ENCODE measurements at places on chromosomes 5 and 9. TPM values are rescaled to one million over a fixed set of nuclear protein-coding genes. Genes with fewer than 3 reads are reported as not detected.

Gene GARIN3
- total RNA-seq = not detected

Gene OCLN
- total RNA-seq = 3.5 TPM

Gene GHR
- 2.0 TPM for total RNA-seq

Gene IFNA2
- not detected for total RNA-seq

Gene PCDHA9
- under 0.01 TPM for total RNA-seq

Gene ZDHHC11
- 0.94 TPM for total RNA-seq

Gene BTNL9
- not detected for total RNA-seq
